Tibial nerve (tissue), 4 donors: ENCODE measurements at places on chromosomes 3 and 15.

- DNase-seq, result no peak
These were observed 165.0 kb upstream of the SUCLG2 start for GRCh38 chr3:67819447-67819846.

- DNase-seq, result no peak
These were observed 21.3 kb upstream of the GATM start for GRCh38 chr15:45399381-45400212.

GRCh38 chr3:111325160-111325718, 216.8 kb upstream of the CD96 start:
- DNase-seq, result no peak

DNA sequence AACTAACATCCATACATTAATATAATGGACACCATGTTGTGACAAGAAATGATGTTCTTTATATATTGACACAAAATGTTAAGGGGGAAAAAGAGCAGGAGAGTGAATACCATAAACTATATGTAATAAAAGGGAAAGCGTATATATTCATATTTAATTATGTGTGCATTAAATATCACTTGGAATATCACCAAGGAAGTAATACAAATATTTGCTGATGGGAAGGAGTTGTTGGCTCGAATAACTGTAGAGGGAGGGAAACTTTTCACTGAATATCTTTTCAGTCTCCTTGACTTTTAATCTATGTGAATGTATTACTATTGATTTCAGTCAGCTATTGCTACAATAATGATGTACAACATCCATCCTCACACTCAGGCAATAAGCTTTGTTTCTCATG, 167.0 kb upstream of the DPH6 start:
- no peak for DNase-seq

- DNase-seq, result no peak
These were observed 139.7 kb upstream of the ROPN1 start for GRCh38 chr3:124131580-124131979.

DNA sequence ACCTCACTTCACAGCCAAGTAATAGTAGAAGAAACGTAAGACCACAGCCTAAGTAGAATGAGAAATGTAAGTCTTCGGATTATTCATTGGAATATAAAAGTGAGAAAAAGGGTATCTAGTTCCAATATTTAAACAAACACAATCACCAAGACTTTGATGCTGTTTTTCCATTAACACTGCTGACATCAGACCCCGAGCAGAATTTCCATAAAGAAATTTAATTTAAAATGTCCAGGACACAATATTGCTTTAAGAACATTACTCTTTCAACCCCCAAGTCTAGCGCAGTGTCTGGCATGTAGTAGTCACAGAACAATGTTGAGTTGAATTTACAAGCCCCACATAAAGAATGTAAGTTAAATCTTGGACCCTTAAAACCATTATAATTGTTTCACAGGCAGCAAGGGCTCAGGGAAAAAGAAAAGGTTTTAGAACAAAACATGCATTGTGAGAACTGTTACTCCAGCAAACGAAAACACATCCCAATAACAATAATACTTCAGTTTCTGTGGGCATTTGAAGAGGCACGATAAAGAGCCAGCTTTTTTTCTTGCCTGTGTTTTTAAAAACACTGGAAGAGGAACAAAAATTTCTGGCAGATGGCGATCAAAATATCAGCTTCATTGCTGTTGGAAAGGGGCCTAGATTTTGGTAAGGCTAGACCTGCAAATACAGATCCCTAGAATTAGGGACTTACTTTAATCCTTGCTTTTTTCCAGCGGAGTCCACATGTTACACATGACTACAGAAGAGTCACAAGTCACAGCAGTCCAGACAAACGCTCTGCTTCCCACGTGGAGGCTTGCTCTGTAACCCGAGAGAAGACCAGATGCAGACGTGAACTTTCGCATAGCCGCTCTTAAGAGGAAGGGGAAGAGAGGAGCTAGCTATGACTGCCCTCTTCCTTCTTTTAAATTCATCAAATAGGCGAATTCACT, 77.9 kb upstream of the IGSF10 start:
- DNase-seq, result peak; percentile 23

- no peak for DNase-seq
These were observed 22.7 kb downstream of the KLHL6 start for GRCh38 chr3:183532620-183533411.

DNA sequence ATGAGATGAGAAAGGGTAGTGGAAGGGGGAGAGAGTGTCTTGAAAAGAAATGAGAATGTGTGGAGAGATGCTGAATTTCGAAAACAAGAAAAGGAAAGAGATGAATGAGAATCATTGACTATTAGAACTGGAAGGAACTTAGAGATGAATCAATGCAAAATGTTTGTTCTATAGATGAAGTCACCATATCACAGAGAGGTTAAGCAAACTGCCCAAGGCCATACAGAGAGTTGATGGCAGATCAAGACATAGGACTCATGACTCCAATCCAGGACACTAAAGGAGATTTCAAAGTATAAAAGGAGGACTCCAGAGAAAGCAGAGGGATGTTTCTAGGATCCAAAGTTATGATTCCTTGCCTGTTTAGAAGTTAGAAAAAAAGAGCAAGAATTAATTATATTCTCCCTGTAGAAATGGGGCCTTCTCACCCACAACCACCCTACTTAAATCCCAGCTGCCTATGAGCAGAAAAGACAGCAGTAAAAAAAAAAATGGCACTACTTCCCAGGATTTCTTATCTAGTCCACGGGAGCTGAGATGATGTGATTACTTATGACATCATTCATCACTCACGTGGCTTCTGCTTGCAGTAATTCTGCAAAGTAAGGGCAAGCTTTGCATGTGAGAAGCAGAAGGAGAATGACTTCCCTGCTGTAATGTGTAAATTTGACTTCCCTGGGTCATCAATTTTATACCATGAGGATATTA, 210.8 kb upstream of the MRPL3 start:
- no peak for DNase-seq

DNA sequence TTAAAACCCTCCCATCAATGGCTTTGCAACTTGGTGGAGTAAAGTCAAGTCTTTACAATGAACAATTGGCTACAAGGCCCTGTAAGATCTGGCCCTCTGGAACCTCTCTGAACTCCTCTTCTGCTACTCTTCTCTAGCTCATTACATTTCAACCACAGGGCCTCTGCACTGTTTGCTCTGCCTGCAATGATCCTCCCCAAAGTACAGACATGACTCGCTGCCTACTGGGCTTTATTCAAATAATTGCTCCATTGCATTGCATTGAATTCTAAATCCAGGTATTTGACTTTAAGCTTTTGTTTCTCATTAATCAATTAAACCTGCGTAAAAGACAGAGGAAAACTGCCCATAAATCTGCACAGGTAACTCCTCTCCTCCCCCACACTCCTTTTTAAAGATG, 96.7 kb downstream of the CD47 start:
- DNase-seq, result no peak

GRCh38 chr3:162764808-162765071, 1268.1 kb downstream of the OTOL1 start:
- no peak for DNase-seq

DNA sequence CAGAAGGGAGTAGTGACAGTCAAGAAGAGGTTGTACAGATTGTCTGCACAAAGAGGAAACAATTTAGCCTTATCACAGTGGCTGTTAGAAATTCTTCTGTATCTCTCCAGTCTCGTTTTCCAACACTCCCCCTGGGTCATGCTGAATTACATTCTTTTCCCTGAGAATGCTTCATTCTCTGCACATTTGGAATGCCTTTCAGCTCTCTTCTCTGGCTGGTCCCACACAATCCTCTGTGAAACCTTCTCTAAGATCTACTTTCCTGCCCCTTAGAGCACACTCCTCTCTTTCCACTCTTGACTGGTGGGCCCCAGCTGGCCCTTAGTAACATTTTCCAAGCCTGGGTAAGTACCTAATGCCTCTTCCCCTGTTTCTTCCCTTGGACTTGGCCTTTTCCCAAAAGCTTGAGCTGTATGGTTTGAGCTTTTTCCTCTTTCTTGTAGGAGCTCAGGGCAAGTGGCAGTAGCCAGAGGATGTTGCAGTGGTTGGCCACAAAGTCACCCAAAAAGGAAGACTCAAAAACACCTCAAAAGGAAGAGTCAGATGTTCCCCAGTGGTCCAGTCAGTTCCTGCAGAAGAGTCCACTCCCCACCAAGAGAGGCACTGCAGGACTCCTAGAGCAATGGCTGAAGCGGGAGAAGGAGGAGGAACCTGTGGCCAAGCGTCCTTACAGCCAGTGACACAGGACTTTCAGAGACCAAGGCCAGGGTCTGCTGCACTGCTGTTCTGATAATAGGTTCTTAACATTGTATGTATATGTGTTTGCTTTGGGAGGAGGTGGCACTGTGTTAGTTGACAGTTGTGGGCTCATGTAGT, 25.7 kb downstream of the HMCES start:
- no peak for DNase-seq

DNA sequence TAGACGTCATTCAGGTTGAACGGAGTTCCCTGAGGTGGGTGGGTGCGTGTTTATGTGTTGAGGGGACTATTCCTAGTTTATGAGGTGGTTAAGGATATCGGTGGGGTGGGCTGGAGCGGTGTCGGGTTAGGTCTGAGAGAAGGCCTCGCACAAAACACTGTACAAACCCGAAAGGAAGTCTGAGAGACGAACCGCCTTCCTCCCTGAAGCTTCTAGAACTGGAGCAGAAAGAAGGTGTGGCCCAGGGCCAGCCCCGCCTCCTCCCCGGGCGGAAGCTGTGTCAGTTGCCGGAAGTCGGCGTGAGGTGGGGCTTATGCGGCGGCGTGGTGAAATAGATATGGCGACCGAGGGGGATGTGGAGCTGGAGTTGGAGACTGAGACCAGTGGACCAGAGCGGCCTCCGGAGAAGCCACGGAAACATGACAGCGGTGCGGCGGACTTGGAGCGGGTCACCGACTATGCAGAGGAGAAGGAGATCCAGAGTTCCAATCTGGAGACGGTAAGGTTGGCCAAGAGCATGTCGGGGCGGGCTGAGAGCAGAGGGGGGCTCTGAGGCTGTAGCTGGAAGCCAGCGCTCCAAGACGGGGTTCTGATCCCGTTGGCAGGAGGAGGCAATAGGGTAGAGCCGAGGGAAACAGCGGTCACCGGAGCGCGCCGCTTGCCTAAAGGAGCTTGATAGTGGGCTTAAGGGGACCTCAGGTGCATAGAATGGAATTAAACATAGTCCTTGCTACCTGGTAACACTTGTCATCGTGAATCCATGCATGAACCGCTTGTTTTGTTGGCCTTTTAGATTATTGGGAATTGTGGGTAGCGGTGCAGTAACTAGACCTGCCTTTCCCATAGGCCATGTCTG, at the start of gene HYPK:
HYPK (plus strand) TSS at position 314 of the 856 bp plus-strand sequence; CDS start at position 338, 24 bp downstream.
- peak; percentile 91 for DNase-seq

DNA sequence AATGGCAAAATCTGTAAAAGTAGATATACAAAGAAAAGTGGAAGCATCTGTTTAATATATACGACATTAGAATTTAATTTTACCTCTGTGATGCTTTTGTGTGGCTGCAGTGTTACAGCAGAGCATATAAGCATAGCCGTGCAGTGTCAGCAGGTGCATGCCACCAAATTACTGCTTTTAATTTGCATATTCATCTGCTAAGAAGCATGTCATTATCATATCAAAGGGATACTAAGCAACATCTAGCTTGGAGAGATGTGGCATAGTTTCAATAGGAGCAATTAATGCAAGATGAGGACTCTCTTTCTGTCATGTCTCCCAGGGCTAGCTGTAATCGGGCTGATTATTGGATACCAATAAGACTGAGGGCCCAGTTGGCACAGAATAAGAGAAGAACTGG, 214.4 kb upstream of the SOX2 start:
- DNase-seq, result no peak
